ENCODE measurements at places on chromosomes 2 and 18.

DNA sequence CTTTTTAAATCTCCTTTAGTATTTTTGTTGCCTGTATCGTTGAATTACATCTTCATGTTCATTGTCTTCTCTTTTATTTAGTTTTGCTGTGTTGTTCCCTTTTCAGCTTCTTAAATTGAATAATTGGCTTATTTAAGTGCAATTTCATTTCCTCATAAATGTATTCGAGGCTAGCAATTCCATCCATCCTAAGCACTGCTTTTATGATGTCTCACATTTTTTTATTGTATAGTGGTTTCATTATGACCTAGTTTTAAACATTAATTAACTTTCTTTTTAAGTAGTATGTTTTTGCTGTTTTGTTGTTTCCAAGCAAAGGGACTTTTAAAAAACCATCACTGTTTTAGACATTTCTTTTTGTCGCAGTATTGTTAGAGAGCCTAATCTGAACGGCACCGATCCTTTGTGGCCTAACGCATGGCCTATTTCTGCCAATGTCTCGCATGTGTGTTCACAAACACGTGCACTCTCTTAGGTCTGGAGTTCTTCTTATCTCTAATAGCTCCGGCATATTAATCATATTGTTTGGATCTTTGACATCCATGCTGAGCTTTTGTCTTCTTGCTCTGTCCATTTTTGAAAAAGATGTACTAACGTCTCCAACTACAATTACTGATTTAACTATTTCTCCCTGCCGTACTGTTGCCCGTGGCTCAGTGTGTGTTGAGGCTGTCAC lies 59.6 kb upstream of the ZNF516 start:
- no peak for DNase-seq

DNA sequence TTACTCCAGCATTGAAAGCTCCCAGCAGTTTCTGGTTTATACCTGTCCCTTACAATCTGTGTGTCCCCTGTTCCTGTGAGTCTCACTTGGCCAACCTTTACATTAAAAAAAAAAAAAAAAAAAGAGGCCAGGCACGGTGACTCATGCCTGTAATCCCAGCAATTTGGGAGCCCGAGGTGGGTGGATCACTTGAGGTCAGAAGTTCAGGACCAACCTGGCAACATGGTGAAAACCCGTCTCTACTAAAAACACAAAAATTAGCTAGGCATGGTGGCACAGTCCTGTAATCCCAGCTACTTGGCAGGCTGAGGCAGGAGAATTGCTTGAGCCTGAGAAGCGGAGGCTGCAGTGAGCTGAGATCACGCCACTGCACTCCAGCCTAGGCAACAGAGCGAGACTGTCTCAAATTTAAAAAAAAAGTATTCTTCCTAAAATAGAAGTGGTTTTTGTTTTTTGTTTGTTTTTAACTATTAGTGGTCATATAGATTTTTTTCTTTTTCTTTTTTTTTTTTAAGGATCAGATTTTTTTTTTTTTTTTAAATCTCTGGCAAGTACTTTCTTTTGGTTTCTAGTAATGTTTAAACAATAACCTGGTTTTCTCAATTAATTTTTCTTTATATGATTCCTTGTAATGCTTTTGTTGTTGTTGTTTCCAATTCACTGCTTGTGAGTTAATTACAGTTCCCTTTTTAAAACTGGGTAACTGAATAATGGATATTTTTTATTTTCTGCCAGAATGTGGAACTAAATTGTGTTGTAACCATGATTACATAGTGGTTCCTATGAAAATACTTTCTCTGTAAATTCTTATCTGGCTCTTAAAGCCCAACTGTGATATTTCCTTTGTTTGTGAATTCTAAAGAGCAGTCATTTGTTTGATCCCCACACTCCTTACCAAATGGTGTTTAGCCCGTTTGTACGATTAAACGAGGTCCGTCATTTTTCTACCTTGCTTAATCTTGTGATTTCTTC lies 116.8 kb downstream of the CTAGE1 start:
- DNase-seq: no peak

DNA sequence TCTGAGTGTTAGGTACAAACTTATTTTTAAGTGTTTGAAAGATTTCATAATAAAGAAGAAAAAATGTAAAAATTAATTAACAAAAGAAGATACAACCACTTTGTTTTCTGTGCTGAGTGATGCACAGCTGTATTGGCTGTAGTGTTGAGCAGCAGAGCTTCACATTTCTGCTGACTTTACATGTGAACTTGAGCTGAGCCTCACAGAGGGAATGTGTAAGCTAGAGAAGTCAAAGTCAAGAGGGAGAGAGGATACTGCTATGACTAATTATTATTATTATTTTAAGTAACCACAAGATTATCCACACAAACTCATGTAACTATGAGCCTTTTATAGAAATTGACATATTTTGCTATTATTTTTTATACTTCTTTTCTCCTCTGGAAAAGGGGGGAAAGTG lies 159.1 kb upstream of the ZSWIM2 start:
- no peak for DNase-seq

DNA sequence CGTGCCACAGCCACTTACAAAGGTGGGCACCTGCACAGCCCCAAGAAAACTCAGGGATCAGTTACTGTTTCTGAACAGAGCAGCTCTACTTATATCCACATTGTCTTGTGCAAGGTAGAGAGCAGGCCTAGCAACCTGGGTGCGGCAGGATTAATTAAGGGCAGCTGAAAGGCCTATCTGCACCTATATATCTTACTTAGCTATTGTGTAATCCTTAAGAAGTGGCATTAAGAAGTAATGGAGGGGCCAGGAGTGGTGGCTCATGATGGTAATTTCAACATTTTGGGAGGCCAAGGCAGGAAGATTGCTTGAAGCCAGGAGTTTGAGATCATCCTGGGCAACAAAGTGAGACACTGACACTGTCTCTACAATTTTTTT lies 12.8 kb upstream of the ARL5A start:
- DNase-seq: no peak

DNA sequence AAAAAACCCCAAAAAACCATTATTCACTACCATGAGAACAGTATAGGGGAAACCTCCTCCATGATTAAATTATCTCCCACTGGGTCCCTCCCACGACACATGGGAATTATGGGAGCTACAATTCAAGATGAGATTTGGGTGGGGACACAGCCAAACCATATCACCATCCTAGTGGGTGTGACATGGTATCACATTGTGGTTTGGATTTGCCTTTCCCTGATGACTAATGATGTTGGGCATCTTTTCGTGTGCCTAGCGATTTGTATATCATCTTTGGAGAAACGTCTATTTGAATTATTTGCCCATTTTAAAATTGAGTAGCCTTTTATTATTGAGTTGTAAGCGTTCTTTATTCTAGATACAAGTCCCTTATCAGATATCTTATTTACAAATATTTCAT lies 8.7 kb upstream of the ASAP2 start:
- no peak for DNase-seq

GRCh38 chr2:135091681-135092080 lies 39.6 kb downstream of the RAB3GAP1 start:
- DNase-seq: no peak

GRCh38 chr2:20677301-20678085 lies 10.5 kb downstream of the GDF7 start:
- no peak for DNase-seq

GRCh38 chr2:200380091-200380561 lies 73.6 kb downstream of the SPATS2L start:
- DNase-seq: no peak

GRCh38 chr2:216533609-216534008 lies 35.0 kb downstream of the RPL37A start:
- DNase-seq: no peak

GRCh38 chr2:132473174-132473883 lies 56.7 kb downstream of the GPR39 start:
- DNase-seq: no peak

GRCh38 chr18:49813069-49813318 lies 339 bp downstream of the ACAA2 start:
- DNase-seq: no peak

DNA sequence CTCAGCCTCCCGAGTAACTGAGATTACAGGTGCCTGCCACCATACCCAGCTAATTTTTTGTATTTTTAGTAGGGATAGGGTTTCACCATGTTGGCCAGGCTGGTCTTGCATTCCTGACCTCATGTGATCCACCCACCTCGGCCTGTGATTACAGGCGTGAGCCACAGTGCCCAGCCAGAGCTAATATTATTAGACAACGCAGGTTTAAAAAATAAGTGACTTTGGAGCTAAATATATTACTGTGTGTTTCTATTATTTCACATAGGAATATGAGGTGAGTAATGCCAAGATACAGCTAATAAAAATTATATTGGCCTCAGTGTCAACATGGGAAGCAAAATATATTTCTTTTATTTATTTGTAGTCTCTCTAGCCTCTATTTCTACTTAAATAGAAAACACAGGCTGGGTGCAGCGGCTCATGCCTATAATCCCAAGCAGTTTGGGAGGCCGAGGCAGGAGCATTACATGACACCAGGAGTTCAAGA lies 120.2 kb downstream of the C2orf74 start:
- DNase-seq: no peak

DNA sequence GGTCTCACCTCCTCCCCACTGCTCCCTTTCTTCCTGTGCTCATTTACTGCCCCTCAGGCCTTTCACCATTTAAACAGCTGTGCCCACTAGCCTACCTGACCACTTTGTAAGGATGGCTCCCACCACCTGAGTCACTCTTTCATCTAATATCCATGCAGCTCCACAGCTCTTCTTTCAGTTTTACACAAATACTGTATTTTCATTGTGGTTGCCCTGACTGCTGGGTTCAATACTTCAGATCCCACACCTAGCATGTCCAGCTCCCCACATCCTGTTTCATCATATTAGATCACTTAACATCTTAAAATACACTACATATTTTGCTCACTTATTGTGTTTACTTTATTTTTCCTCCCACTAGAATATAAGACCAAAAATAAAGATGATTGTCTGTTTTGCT lies 1110.6 kb downstream of the TSN start:
- DNase-seq: no peak

DNA sequence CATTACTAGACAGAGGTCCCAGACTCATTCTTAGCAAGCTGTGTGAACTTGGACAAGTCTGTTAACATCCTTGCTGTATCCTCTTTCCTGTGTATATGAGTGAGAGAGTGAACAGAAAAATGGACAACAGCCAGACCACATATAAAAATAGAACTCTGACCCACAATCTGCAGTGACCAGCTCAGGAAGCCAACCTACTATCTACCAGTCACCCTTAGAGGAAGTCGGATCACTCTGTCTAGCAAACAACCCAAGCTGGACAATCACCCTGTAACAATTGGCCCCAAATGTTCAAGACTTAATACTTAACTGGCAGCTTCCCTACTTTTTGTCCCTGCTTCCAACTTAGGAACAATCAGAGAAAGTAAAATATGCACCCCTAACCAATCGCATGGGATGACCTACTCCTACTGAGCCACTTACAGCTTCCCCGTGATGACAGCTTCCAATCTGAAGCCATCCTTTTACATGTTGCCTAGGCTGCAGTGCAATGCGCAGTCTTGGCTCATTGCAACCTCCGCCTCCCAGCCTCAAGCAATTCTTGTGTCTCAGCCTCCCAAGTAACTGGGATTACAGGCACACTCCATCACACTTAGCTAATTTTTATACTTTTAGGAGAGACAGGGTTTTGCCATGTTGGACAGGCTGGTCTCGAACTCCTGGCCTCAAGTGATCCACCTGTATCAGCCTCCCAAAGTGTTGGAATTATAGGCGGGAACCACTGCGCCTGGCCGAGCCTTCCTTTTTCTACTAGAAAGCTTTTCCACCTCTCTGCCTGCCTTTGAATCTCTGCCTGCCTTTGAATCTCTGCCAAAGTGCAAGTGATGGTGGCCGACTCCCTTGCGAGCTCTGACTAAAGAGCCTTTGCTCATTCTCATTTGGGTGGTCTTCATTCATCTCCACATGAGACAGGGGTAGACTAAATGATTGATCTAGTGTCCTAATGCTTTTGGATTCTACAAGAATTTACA lies 158.3 kb upstream of the NDUFV2 start:
- no peak for DNase-seq

GRCh38 chr18:79643054-79643984 lies 36.3 kb upstream of the CTDP1 start:
- DNase-seq: no peak

DNA sequence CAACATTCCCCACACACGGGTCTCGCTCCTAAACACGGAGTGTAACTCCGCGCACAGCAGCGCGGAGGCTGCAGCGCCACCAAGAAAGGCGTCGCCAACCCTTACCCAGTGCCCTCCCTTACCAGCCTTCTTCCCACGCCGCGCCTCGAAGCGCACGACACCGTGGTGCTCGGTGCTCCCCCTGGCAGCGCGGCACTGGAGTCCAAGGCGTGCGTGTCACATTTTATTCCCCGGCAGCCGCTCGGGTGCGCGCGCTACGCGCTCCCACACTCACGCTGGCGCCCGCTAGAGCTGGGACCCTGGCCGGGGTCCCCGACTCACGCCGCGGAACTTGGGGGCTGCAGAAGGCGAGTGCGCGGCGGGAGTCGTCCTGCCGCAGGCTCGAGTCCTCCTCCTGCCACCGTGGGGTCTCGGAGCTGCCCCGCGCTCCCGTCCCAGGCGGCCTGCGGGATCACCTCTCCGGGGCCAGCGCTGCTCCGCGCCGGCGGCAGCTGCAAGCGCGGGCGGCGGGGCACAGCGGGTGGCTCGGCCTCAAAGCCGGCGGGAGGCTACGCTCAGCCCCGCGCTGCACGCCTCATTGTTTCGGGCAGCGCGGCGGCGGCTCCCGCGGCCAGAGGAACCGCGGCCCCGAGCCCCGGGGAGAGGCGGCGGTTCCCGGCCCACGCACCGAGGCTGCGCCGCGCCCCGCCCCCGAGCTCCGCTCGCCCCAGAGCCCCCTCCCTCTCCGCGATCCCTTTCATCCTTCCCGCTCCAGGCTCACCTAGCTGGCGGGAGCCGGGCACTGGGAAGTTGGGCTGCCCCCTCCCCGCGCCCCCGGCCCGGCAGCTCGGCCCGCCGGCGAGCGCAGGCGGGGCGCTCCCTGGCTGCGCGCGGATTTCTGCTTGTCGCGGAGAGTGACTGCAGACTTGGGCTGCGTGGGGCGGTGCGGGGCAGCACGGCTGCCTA lies at the start of gene ST6GAL2:
Gene ST6GAL2, minus strand, starts transcription at position 197 of the 945 bp plus-strand sequence. CDS start 42,190 bp downstream, outside the sequence.
- DNase-seq: no peak

DNA sequence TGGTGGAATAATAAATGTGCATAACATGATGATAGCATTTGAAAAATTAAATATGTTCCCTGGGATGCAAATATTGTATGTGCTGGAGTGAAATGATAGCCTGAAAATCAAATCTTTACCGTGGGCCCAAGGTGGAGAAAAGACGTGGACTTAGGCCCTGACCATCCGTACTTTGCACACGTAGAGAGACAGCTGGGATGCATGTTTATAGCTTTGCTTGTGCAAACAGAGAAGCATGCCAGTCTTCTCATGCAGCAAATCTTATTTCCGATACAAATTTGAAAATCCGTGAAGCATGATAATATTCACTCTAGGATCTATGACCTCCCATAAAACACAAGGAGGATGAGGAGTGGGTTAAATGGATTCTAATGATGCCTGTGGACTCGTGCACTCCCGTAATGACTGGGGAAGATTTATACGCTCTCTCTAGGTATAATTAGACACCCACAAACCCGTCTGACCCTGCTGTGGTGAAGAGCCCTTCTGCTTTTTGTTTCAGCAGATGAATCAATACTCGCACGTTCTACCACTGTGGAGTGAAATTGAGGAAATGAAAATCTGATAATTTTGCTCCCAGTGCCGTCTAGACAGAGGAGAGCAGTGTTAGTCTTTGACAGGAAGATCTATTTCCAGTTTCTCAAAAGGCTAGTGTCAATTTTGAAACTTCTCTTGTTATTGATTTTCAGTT lies 810.3 kb upstream of the SALL3 start:
- DNase-seq: no peak
